ENCODE measurements at places on chromosomes 7 and 10. TPM values are rescaled to one million over a fixed set of nuclear protein-coding genes. Genes with fewer than 3 reads are reported as not detected.
A peak's percentile ranks its signal among the peaks of the same experiment; 100 is the strongest.

DNA sequence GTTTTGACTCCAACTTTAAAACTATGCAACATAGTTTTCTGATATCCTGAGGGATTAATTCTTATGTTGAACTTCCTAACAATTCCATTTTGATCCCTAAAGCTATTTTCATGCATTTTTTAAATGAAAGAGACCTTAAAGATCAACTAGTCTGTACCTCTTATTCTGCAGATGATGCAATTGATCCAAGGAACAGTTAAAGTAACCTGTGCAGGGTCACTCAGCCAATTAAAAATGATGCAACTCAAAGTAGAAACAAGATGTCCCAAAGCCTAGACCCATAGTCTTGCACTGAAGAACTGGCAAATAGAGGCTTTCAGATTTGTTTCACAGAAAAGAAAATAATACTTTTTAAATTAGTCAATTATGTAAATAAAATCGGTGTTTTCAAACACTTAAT lies 86.3 kb downstream of the IMMP2L start:
- peaks cover 7% of the 10 kb centered on the region for H3K36me3 ChIP-seq
- H3K27ac ChIP-seq = no peak overlapping the region
- DNase-seq = no peak
- H3K4me3 ChIP-seq = no peak overlapping the region
- H3K27me3 ChIP-seq = no peaks in the 10 kb centered on the region
- H3K4me1 ChIP-seq = no peaks in the 10 kb centered on the region

ZCWPW1 gene
- 4.1 TPM for polyA plus RNA-seq

HMX3 gene
- polyA plus RNA-seq = not detected

- no peak overlapping the region for H3K27ac ChIP-seq
- no peaks in the 10 kb centered on the region for H3K27me3 ChIP-seq
- peaks cover 12% of the 10 kb centered on the region for H3K4me1 ChIP-seq
- H3K4me3 ChIP-seq = no peak overlapping the region
- DNase-seq = no peak
Measured at GRCh38 chr10:24907956-24908355, 44.5 kb downstream of the PRTFDC1 start.

- DNase-seq = no peak
- no peaks in the 10 kb centered on the region for H3K4me1 ChIP-seq
- no peak overlapping the region for H3K4me3 ChIP-seq
- peaks cover 1% of the 10 kb centered on the region for H3K27me3 ChIP-seq
- H3K27ac ChIP-seq = no peak overlapping the region
- H3K36me3 ChIP-seq = no peaks in the 10 kb centered on the region
Measured at GRCh38 chr10:122249303-122249850, 21.7 kb upstream of the BTBD16 start.

GTF2IRD1 gene
- polyA plus RNA-seq = not detected

ODAD2 gene
- polyA plus RNA-seq = not detected

SEPTIN7 gene
- 966 TPM for polyA plus RNA-seq

THNSL1 gene
- polyA plus RNA-seq = 0.90 TPM

GRCh38 chr7:13028036-13028824 lies 340.8 kb downstream of the ARL4A start:
- H3K27me3 ChIP-seq = peaks cover 2% of the 10 kb centered on the region
- H3K36me3 ChIP-seq = no peaks in the 10 kb centered on the region
- H3K4me1 ChIP-seq = no peaks in the 10 kb centered on the region
- H3K27ac ChIP-seq = no peak overlapping the region

DNA sequence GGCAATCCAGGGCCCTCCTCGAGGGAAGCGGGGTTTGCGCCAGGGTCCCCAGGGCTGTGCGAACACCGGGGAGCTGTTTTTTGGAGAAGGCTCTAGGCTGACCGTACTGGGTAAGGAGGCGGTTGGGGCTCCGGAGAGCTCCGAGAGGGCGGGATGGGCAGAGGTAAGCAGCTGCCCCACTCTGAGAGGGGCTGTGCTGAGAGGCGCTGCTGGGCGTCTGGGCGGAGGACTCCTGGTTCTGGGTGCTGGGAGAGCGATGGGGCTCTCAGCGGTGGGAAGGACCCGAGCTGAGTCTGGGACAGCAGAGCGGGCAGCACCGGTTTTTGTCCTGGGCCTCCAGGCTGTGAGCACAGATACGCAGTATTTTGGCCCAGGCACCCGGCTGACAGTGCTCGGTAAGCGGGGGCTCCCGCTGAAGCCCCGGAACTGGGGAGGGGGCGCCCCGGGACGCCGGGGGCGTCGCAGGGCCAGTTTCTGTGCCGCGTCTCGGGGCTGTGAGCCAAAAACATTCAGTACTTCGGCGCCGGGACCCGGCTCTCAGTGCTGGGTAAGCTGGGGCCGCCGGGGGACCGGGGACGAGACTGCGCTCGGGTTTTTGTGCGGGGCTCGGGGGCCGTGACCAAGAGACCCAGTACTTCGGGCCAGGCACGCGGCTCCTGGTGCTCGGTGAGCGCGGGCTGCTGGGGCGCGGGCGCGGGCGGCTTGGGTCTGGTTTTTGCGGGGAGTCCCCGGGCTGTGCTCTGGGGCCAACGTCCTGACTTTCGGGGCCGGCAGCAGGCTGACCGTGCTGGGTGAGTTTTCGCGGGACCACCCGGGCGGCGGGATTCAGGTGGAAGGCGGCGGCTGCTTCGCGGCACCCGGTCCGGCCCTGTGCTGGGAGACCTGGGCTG lies 26.0 kb downstream of the PRSS2 start:
- DNase-seq = peak; percentile 37
- H3K27me3 ChIP-seq = peaks cover 16% of the 10 kb centered on the region
- peak overlapping the region; percentile 100 for H3K27ac ChIP-seq
- peaks cover 29% of the 10 kb centered on the region for H3K36me3 ChIP-seq
- H3K4me3 ChIP-seq = peak overlapping the region; percentile 100

DNA sequence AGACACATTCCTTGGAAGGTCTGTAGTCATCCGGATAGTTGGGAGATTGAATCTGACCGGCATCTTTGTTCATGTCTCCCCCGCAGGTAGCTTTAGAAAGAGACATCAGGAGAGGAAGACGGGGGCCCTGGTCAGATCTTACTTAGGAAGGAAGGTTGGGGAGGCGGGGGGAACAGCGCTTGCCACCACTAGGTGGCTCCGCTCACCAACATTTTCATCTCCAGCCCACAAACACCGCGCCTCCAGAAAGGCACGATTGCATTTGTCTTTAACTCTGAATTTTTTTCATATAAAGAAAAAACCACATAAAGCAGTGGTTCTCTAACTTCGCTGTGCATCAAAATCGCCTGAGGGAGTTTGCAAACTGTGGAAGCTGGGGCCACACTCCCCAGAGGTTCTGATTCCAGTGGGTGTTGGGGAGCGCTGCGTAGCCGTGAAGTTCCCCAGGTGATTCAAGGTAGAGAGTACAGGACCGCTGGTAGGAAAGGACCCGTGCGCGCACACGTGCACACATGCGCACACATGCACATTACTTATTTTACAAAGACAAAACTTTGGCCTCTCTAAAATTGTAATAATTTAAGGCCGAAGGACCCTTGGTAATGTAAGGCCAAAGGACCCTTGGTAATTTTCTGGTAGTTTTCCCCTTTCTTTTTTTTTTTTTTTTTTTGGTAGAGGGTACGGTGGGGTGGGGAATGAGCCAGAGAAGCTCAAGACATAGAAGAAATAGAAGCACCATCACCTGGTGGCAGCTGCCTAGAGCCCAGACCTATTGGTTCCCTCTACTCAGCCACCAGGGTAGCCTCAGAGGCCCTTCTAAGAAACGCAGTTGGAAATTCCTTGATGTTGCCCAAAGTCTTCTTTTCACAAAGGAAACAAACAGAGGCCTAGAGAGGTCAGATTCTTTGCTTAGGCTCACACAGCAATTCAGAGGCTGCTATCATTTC lies 37.4 kb upstream of the OPALIN start:
- H3K36me3 ChIP-seq = no peaks in the 10 kb centered on the region
- peaks cover 8% of the 10 kb centered on the region for H3K4me1 ChIP-seq
- H3K4me3 ChIP-seq = no peak overlapping the region
- H3K27ac ChIP-seq = no peak overlapping the region
- DNase-seq = peak; percentile 48
- H3K27me3 ChIP-seq = peaks cover 7% of the 10 kb centered on the region

- H3K4me3 ChIP-seq = peak overlapping the region; percentile 81
- peak overlapping the region; percentile 84 for H3K27ac ChIP-seq
Measured at GRCh38 chr7:73719806-73720169, 319 bp upstream of the STX1A start.

DNA sequence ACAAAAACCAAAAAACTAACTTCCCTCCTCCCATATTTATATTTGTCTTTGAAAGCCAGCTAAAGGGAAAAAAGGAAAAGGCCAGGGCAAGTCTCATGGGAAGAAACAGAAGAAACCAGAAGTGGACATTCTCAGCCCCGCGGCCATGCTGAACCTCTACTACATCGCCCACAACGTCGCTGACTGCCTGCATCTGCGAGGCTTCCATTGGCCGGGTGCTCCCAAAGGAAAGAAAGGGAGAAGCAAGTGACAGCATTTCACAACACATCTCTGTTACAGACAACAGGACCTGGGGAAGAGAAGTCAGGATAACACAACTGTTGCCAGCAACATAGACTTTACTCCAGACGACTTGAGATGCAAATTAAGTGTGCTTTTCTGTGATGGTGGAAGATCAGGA lies 9.9 kb downstream of the SMKR1 start:
- H3K4me1 ChIP-seq = peaks cover 11% of the 10 kb centered on the region
- H3K36me3 ChIP-seq = no peaks in the 10 kb centered on the region
- peaks cover 2% of the 10 kb centered on the region for H3K27me3 ChIP-seq
- DNase-seq = no peak
- no peak overlapping the region for H3K27ac ChIP-seq

GRCh38 chr10:124695259-124695658 lies 48.9 kb downstream of the FAM53B start:
- peaks cover 40% of the 10 kb centered on the region for H3K36me3 ChIP-seq
- peaks cover 92% of the 10 kb centered on the region for H3K4me1 ChIP-seq
- no peak for DNase-seq
- H3K27me3 ChIP-seq = peaks cover 20% of the 10 kb centered on the region
- H3K27ac ChIP-seq = peak overlapping the region; percentile 97

LIPF gene
- not detected for polyA plus RNA-seq

APBB1IP gene
- 83.5 TPM for polyA plus RNA-seq

DNA sequence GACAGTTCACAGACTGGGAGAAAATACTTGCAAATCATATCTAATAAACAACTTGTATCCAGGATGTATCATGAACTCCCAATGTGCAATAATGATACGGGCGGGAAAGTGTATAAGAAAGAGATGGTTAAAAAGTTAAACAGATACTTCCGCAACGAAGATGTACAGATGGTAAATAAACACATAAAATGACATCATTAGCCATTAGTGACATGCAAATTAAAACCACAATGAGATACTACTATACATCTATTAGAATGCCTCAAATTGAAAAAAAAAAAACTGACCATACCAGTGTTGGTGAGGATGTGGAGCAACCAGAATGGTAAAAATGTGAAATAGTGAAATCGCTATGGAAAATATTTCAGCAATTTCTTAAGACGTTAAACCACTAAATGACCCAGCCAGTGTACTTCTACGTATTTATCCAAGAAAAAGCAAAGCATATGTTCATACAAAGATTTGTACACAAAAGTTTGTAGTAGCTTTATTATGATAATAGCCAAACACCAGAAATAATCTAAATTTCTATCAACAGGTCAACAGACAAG lies 83.5 kb downstream of the IPMK start:
- H3K27me3 ChIP-seq = peaks cover 8% of the 10 kb centered on the region
- no peaks in the 10 kb centered on the region for H3K36me3 ChIP-seq

DNA sequence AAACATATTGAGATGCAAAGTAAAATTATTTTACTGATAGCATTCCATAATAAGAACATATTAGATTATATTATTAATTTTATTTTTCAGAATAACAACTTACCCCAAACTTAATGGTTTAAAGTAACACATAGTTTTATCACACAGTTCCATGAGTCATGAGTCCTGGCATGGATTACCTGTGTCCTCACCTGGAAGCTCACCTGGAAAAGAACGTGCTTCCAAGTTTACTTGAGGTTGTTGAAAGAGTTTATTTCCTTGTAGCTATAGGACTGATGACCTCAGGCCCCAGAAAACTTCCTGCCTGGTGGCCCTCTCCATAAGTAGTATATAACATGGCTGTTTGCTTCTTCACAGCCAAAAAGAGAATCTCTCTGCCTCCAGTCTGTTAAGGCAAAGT lies 254.6 kb downstream of the TFEC start:
- no peak overlapping the region for H3K27ac ChIP-seq
- H3K27me3 ChIP-seq = no peaks in the 10 kb centered on the region
- H3K36me3 ChIP-seq = no peaks in the 10 kb centered on the region
- H3K4me3 ChIP-seq = no peak overlapping the region
- no peak for DNase-seq

- no peak overlapping the region for H3K27ac ChIP-seq
- no peaks in the 10 kb centered on the region for H3K27me3 ChIP-seq
- DNase-seq = no peak
- no peak overlapping the region for H3K4me3 ChIP-seq
- no peaks in the 10 kb centered on the region for H3K36me3 ChIP-seq
Measured at GRCh38 chr10:65548001-65548400, 1377.8 kb upstream of the LRRTM3 start.

SEMA3A gene
- polyA plus RNA-seq = not detected

GRCh38 chr10:132990684-132991545 lies 48.5 kb upstream of the CFAP46 start:
- no peak overlapping the region for H3K27ac ChIP-seq
- H3K36me3 ChIP-seq = no peaks in the 10 kb centered on the region
- no peaks in the 10 kb centered on the region for H3K4me1 ChIP-seq
- DNase-seq = no peak

DNA sequence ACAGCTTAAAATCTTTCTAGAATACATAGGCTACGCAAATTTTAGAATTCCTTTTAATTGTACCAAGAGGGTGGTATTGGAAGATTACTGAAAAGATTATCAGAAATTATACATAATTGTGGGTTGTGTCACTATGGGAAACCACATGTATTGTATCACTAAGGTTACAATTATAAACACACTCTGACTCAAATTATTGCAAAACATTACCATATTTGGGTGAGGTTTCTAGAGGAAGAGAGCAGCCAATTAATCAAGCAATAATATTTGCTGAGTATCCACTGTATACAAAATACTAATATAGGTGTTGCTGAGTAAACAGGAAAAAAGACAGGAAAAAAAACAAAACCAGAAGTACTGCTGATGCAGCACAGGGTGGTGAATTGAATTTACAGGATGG lies 3.1 kb upstream of the CAPZA2 start:
- H3K27me3 ChIP-seq = peaks cover 20% of the 10 kb centered on the region
- no peak for DNase-seq
- no peak overlapping the region for H3K27ac ChIP-seq

GRCh38 chr10:127987467-127988380 lies 80.8 kb downstream of the PTPRE start:
- H3K36me3 ChIP-seq = no peaks in the 10 kb centered on the region
- no peak for DNase-seq
- H3K27ac ChIP-seq = no peak overlapping the region
- no peak overlapping the region for H3K4me3 ChIP-seq
- peaks cover 3% of the 10 kb centered on the region for H3K27me3 ChIP-seq

RHEB gene
- 70.2 TPM for polyA plus RNA-seq

- H3K36me3 ChIP-seq = peaks cover 10% of the 10 kb centered on the region
- H3K27me3 ChIP-seq = peaks cover under 1% of the 10 kb centered on the region
- DNase-seq = no peak
Measured at GRCh38 chr7:96126382-96126781, 195.5 kb downstream of the SLC25A13 start.

THSD7A gene
- not detected for polyA plus RNA-seq

- H3K27ac ChIP-seq = no peak overlapping the region
- H3K4me1 ChIP-seq = no peaks in the 10 kb centered on the region
- H3K4me3 ChIP-seq = no peak overlapping the region
- no peaks in the 10 kb centered on the region for H3K27me3 ChIP-seq
- DNase-seq = no peak
- H3K36me3 ChIP-seq = no peaks in the 10 kb centered on the region
Measured at GRCh38 chr7:125355899-125356298, 426.3 kb upstream of the POT1 start.

GRCh38 chr7:122412883-122413282 lies 108.3 kb upstream of the FEZF1 start:
- no peak overlapping the region for H3K4me3 ChIP-seq
- DNase-seq = no peak
- no peak overlapping the region for H3K27ac ChIP-seq
- H3K4me1 ChIP-seq = no peaks in the 10 kb centered on the region
- no peaks in the 10 kb centered on the region for H3K36me3 ChIP-seq

MAT1A gene
- not detected for polyA plus RNA-seq

Measured in immature natural killer cell (primary cell).